Kidney glomerular epithelial cell (primary cell): ENCODE measurements at places on chromosomes 5 and 9.
A peak's percentile ranks its signal among the peaks of the same experiment; 100 is the strongest.

DNA sequence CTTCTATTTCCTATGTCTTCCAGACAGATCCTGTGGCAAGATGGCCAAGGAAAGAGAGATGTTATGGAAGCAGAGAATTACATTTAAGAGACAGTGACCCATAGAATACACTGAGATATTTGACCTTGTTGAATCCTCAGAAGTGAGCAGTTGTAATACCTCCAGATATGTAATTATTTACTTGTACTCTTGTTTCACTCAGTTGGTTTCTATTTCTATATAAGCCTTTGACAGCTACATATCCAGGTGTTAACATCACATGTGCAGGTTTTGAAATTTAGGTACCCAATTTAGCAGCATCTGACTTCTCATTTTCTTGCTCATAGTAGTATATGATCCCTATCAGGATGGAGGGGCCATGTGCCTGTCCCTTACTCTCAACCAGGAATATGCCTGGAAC is 269.5 kb downstream of the CD180 start:
- DNase-seq, result no peak

GRCh38 chr5:126521130-126521529 is 73.9 kb downstream of the ALDH7A1 start:
- DNase-seq, result no peak

DNA sequence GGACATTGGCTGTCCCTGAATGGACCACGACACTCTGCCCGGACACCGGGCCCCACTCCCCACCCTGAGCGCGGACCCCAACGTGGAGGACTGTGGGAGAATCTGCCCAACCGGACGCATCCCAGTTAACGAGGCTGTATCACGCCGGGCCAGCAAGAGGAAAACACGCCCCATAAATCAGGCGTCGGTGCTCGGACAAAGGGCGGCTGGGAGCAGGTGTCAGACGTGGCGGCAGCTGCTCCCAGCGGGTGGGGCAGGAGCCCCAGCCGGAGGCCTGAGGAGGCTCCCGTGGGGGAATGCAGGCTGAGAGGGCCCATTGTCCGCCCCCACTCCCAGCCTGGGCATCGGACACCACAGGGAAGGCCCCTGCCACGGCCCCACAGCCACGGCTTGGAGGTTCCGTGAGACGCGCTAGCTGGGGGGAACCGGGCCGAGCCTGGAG is 19.2 kb downstream of the NOTCH1 start:
- no peak for DNase-seq

GRCh38 chr9:99058964-99059921 is 45.7 kb upstream of the TGFBR1 start:
- no peak for DNase-seq

- DNase-seq, result no peak
Measured at GRCh38 chr5:52895075-52895474, 94.1 kb upstream of the ITGA2 start.

- DNase-seq, result no peak
Measured at GRCh38 chr5:77863181-77863580, 87.0 kb upstream of the TBCA start.

DNA sequence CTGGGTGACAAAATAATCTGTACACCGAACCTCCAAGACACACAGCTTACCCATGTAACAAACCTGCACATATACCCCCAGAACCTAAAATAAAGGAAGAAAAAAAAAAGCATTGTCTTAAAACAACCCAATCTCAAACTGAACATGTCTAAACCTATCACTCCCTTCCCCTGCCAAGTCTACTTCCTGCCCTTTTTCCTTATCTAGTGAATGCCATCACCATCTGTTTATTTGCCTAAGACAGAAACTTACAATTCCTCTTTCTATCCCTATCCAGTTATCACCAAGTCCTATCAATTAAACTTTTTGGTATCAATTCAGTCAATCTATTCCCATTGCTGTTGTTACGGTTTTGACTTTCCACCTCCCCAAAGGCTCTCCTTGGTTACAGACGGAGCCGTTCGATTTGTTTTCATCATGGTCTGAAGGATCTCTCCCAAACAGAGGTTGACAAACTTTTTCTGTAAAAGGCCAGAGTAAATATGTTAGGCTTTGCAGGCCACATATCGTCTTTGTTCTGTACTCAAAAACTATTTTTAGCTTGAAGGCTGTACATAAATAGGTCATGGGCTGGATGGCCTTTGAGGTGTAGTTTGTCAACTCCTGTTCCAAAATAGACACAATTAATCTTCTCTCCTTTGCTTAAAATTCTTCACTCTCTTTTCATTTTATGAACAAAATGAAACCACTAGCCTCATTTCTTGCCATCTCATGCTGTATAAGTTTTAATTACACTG is 12.1 kb downstream of the NOL8 start:
- no peak for DNase-seq

- peak; percentile 96 for DNase-seq
Measured at GRCh38 chr9:85743275-85744128, 1.7 kb upstream of the AGTPBP1 start.

GRCh38 chr5:157267025-157267424 is 1.1 kb downstream of the CYFIP2 start:
- no peak for DNase-seq

DNA sequence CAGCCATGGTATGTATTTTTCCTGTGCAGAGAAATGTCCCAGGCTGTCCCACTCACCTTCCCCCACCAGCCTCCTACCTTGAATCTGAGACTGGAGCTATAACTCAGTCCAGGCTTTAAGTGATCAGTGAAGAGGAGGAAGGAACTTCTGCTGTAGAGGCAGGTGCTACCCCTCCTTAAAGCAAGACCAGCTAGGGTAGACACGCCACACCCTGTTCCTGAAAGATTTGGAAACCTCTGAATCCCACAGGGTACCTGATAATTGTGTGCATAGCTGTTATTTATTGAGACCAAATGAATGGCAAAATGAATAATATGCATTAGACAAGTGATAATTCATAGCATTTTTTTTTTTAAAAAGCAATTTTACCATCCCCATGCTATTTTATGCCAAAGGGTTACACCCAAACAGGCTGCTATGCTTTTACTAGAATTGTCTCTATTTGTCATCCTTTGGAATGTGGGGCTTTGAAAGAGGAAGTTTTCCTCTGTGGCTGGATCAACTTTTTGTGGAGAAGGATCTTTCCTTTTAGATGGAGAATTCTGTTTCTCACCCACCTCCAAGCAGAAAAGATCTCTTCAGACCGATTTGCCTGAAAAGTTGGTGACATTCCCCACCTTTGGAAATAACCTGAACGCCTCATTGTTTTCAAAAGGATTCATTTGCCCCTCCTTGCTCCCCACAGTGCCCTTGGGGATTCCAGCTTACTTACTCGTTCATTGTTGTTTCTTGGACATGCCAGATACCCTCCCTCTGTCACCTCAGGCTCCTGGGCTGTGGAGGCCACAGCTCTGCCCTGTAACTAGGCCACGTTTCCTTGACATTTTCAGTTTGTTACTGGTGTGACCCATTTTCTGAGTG is 248.7 kb downstream of the NR3C1 start:
- peak; percentile 37 for DNase-seq

- DNase-seq, result no peak
Measured at GRCh38 chr9:122110100-122110833, 17.2 kb upstream of the TTLL11 start.

DNA sequence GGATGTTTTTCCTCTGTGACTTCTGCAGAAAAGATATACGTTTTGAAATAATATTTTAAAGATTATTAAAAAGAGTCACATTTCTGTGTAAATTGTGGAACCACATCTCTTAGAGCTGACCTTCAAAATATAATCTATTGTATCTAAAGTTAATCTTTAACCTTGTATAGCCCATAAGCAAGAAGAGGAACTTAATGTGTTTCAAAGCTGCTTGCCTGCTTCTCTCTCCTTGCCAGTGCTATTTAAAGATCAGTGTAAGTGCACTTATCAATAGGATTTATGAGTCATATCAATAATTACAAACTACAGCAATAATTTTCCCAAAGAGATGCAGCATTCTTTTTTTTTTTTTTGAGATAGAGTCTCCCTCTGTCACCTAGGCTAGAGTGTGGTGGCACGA is 29.4 kb upstream of the GDA start:
- no peak for DNase-seq

DNA sequence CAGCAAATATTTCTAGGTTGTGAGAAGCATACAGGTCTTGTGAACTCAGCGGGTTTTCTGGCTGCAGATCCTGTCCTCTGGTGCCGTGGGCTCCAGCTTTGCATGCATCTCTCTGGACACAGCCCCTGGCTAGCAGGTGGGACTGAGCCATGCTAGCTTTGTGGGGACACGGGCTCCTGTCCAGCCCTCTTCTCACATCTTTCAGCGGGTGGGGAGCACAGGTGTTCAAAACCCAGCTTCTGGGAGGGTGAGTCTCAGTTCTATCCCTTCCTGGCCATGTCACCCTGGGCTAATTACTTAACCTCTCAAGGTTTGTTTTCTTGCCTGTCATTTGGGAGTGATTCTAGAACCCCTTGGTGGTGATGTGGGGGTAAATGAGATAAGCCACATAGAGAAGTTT is 162.3 kb downstream of the ICE1 start:
- no peak for DNase-seq

- DNase-seq, result no peak
Measured at GRCh38 chr5:94240596-94240992, 377.8 kb downstream of the KIAA0825 start.

DNA sequence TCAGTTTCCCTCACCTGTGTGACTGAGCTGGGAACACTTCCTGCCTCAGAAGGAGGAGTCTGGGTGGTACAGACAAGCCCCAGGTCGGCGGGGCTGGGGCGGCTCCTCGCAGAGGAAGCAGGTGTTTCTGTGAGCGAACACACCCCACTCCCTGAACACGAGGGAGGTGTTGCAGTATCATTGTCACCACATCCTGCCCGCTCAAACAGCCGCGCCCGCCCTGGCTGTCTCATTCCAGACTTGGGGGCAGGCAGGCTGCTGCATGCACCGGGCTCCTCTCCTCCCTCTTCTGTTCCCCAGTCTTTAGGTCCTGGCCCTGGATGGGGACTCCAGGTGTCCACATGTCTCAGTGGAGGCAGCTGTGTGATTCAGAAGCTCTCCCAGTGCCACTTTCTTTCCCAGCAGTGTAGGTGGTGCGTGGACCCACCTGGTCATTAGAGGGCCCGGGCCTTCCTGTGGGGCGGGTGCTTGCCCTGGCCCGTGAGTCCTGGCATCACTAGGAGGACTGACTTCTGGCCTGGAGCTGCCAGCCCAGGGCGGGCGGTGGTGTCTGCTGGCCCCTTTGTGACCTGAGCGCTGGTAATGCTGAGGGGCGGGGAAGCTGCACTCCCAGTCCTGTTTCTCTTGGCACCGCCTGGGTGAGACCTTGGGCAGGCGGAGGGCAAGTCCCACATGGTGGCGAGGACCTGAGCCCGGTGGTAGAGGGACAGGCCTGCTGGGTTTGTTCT is 18.3 kb upstream of the PHYHD1 start:
- DNase-seq, result no peak

- DNase-seq, result peak; percentile 91
Measured at GRCh38 chr5:150904479-150905311, at the start of gene ZNF300. Gene ZNF300, minus strand, starts transcription at chr5:150904980. Its CDS starts 1,825 bp downstream, at chr5:150903155.
